Fibroblast of skin of back (primary cell): ENCODE measurements at places on chromosomes 6 and 20.

DNA sequence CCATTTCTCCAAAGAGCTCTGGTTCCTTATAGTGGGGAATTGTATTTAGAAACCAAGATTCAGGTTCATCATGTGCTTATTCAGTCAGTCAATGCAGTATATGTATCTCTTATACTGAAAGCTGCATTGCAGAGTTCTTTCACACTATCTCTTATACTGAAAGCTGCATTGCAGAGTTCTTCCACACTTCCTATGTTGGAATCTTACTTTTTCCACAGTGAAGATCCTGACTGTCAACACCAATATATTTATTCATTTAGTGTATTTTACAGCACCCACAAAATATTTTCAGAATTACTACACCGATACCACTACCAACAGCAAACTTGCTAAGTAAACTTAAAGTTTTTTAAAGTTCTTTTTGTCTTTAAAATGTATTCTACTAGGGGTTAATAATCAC lies 349.3 kb upstream of the MMS22L start:
- DNase-seq, result no peak

- no peak for DNase-seq
Measured at GRCh38 chr6:162715601-162716000, 12.0 kb downstream of the PRKN start.

DNA sequence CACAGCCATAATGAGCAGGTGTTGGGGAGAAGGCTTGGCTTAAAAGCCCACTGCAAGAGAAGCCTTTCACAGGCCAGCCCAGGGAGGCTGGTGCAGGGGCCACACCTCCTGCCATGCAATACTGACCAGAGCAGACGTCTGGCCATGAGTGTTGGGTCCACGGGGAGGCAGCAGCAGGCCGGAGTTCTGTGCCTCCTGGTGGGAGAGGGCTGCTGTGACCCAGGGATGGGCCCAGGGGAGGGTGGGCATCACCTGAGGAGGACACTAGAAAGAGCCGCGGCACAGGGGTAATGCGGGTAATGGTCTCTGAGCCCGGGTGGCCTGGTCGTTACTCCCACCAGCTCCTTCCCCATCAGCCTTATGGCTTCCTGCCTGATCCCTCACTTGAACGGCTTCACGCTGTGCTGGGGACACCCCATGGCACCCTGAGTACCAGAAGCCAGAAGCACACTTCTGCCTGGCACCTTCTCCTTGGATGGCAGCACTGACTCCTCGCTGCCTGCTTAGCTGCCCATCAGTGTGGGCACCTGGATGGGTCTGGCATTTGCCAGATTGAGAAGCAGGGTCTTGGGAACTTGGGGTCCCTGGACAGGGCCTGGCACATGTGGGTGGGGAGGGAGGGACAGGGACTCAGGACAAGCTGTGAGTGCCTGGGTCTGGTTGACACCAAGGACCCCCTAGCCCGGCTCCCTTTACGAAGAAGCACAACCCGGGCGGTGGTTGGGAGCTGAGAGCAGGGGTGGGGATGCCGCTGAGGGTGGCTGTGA lies 108.8 kb downstream of the ASXL1 start:
- DNase-seq, result no peak

- DNase-seq, result no peak
Measured at GRCh38 chr6:121925024-121925423, 474.4 kb upstream of the HSF2 start.

DNA sequence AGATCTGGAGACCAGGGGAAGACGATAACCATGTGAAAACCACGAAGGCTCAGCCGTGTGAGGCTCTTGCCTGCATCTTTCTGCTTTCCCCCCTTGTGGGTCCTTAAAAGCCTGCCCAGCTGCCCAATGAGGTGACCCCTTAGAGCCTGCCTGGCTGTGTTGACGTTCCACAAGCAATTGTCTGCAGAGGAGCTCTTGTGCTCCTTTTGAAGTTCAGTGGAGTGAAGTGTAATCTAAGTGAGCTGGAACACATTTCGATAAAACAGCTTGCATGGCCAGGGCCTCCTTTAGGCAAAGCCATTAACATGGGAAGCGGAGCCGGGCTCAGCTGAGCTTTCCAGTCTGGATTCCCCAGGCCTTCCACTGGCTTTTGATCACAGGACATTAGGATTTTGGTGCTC lies 27.3 kb upstream of the TCP11 start:
- DNase-seq, result no peak

DNA sequence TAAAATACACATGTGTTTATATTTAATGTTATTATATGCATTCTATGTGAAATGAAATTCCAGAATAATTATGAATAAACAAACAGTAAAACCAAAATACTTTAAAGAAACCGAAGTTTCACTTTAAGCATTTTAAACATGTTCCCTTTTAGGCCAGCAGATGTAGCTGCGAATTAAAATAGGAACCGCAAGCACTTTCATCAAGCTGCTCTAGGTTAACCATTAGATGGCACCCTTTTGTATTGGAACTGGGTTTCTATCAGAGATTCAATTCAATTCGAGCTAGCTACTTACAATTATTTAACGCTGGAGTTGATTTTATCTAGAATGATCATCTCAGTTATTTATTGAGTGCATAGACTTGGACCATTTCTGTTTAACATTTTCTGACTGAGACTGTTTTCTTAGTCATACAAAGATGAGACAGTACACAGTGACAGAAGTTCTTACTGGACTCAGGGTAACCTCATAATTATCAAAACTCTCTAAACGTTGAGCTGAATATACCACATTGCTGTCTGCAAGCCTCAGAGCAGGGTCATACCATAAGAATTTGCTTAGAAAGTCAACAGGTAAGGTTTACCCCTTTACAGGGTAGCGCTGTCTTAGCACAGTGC lies 8.5 kb downstream of the TMEM242 start:
- DNase-seq, result peak; percentile 71

DNA sequence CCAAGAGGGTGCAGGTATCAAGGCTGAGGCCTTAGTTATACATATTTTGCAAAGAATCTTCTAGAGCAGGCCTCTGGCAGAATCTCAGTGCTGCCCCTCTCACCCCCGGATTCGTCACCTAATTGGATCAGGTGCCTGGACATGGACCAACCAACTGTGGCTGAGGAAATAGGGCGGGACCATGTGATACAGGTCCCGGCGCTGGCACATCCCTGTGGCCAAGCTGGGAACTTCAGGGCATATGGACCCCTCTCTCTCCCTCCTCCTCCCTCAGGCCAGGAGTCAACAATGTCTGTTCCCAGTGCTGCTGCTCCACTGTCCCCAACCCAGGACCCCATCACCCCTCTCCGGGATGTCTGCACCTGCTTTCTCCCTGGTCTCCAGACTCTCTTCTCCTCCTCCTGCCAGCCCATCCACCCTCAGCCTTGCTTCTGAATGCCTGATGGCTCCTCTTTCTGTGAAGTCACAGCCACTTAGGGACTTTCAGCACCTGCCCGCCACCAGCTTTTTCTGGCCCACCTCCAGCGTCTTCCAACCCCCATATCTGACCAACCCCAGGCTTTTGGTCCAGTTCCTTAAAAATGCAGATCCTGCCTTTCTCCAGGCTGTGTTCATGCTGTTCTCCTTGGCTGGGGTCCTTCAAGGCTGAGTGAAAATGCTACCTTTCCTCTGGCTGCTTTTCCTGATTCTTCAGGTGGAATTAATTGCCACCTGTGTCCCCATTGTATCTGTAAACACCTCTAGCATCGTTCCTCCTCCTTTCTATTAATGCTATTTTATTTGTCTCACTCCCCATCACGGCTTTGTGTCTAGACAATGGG lies 19.0 kb upstream of the MLN start:
- DNase-seq, result no peak

DNA sequence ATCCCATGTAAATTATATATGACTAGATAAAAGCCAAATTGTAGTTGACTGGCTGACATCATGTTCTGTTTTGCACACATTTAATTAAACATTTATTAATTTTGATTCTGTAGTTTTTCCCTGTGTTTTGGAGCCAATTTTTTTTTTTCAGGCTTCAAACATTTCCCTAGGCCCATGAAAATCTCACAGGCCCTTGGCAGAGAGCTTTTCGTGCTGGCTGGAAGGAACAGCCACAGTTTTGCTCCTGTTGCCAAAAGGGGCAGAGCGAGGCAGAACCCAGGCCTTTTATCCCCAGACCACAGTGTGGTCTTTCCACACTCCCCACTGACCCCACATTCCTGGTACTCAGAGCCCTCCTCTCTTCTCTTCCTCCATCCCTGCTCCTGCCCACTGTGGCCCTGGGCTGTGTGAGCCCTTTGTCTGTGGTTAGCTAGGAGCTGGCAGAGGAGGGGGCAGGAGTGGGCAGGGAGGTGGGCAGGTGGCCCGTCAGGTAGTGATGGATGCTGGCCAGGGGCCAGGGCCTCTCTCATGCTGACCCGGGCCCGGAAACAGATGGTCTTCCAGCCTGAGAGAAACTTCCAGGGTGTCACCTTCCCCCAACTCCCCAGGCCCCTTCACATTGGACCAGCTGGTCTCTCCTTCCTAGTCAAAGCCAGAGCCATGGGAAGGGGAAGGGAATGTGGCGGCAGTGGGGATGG lies 19.4 kb upstream of the CCM2L start:
- DNase-seq, result no peak

DNA sequence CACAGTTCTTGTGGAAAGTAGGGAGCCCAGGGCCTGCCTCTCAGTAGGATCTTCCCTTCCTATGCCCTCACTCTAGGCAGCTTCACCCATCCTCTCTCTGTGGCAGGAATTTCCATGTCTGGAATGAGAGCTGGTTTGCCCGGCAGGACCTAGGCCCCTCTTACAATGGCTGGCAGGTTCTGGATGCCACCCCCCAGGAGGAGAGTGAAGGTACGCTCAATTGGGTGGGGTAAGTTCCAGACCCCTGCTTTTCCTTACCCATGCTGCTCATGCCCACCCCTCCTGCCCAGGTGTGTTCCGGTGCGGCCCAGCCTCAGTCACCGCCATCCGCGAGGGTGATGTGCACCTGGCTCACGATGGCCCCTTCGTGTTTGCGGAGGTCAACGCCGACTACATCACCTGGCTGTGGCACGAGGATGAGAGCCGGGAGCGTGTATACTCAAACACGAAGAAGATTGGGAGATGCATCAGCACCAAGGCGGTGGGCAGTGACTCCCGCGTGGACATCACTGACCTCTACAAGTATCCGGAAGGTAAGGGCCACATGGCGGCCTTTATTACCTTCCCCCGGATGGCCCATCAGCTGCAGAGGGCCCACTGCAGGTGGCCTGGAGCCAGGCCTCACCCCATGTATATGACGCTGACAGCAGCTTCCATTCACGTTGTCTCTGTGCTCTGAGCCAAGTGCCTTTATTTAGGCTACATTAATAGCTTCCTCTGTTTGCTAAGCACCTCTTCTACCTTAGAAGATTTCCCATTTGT lies 22.8 kb downstream of the TGM6 start:
- DNase-seq, result no peak

- DNase-seq, result no peak
Measured at GRCh38 chr20:5390720-5391119, 74.0 kb upstream of the PROKR2 start.

DNA sequence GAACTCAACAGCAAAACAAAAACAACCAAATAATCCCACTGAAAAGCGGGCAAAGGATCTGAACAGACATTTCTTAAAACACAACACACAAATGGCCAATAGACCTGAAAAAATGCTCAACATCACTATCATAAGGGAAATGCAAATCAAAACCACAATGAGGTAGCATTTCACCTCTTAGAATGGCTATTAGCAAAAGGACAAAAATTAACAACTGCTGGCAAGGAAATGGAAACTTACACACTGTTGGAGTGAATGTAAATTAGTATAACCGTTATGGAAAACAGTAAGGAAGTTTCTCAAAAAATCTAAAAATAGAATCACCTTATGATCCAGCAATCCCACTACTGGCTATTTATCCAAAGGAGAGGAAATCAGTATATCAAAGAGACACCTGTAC lies 20.9 kb downstream of the FAM8A1 start:
- no peak for DNase-seq

- no peak for DNase-seq
Measured at GRCh38 chr20:49612127-49612738, 44.3 kb upstream of the PTGIS start.

DNA sequence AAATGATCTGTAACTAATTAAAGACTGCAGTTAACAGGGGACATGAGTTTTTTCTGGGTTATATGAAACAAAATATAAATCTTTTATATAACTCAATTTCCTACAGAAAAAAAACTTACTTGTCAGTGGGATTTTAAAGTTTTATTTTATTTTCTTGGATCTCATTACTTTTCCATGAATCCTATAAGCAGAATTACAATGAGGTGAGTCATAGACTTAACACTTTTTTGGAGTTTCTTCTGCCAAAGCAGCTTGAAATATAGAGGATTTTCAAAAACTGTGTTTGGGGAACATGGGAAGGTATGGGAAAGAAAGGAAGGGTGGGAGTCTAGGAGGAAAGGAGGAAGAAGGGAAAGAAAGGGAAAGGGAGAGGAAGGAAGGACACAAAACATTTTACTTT lies 130.7 kb downstream of the AIG1 start:
- DNase-seq, result peak; percentile 38

DNA sequence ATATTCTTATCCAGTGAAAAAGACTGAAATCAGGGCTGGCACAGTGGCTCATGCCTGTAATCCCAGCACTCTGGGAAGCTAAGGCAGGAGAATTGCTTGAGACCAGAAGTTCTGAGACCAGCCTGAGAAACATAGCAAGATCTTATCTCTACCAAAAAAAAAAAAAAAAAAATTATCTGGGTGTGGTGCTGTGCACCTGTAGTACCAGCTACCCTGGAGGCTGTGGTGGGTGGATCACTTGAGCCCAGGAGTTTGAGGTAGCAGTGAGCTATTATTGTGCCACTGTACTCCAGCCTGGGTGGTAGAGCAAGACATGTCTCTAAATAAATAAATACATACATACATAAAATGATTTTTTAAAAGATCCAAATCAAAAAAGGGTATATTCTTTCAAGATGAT lies 6.3 kb downstream of the CALHM6 start:
- no peak for DNase-seq

DNA sequence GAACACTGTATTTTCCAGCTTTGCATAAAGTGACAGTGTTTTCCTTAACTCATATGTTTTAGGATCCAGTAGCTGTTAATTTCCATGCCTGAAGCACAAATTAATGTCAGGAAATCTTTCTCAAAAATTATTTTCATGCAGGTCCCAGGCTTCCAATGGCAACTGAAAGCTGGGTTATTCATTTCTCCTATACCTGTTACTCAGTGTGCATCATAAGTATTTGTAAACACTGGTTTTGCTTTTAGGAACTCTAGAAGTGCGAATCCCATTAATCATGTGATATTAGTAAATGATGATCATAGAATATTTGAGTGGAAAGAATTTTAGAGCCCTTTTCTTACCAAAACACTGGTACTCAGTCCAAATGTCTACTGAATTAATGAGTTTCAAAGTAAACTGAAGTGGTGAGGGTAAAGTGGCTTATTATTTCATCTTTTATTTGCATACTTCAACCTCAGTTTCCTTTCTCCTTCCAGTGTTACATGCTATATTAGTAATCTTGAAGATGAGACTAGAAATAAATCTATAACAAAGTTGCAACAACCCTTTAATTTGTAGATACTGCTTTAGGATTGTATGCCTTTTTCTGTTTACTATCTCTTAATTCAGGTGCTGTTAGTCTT lies 124.0 kb downstream of the ZFAND3 start:
- DNase-seq, result no peak

DNA sequence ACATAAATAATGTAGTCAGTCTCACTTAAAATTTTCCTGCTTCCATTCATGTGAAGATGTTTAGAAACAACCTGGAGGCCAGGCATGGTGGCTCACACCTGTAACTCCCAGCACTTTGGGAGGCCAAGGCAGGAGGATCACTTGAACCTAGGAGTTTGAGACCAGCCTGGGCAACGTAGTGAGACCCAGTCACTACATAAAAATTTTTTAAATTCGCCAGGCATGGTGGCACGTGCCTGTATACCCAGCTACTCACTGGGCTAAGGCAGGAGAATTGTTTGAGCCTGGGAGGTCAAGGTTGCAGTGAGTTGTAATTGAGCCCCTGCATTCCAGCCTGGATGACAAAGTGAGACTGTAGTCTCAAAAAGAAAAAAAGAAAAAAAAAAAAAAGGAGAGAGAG lies 47.3 kb upstream of the E2F3 start:
- no peak for DNase-seq
